ENCODE measurements at places on chromosomes 1 and 21. TPM values are rescaled to one million over a fixed set of nuclear protein-coding genes. Genes with fewer than 3 reads are reported as not detected.

The PGLYRP4 gene
- not detected for total RNA-seq

The LPAR3 gene
- total RNA-seq: not detected

The NEK7 gene
- total RNA-seq: 110 TPM

The DHX9 gene
- total RNA-seq: 184 TPM

The TNFAIP8L2 gene
- not detected for total RNA-seq

The CACHD1 gene
- total RNA-seq: 1.0 TPM

The LCE5A gene
- not detected for total RNA-seq

The TAS1R1 gene
- total RNA-seq: not detected

The PDPN gene
- 0.38 TPM for total RNA-seq

The SLC22A15 gene
- 0.47 TPM for total RNA-seq

The SPTA1 gene
- under 0.01 TPM for total RNA-seq

The DMBX1 gene
- not detected for total RNA-seq

The ATP6V1G3 gene
- total RNA-seq: not detected

The DEPDC1 gene
- 5.6 TPM for total RNA-seq

The C1orf21 gene
- total RNA-seq: 10.4 TPM

The SPATA45 gene
- total RNA-seq: not detected

The A3GALT2 gene
- 0.09 TPM for total RNA-seq

The RGS7 gene
- 0.19 TPM for total RNA-seq

The COP1 gene
- total RNA-seq: 58.5 TPM

The DFFA gene
- total RNA-seq: 69.6 TPM

The LMX1A gene
- total RNA-seq: not detected

The PHLDA3 gene
- total RNA-seq: 50.0 TPM

The OR2L13 gene
- total RNA-seq: not detected

The CYP4B1 gene
- not detected for total RNA-seq

The OR10Z1 gene
- not detected for total RNA-seq

The RBM34 gene
- total RNA-seq: 60.3 TPM

The ANKRD34A gene
- 0.28 TPM for total RNA-seq

The DMRTA2 gene
- not detected for total RNA-seq

The DVL1 gene
- total RNA-seq: 41.9 TPM

The ZNF670 gene
- 4.5 TPM for total RNA-seq

The KLF17 gene
- total RNA-seq: not detected

The C1orf87 gene
- not detected for total RNA-seq

The CHODL gene
- not detected for total RNA-seq

The TRIM45 gene
- 1.3 TPM for total RNA-seq

The KCNA2 gene
- total RNA-seq: not detected

The VAV3 gene
- total RNA-seq: 0.38 TPM

The RASAL2 gene
- 11.1 TPM for total RNA-seq

The KRTAP19-3 gene
- total RNA-seq: not detected

The INKA2 gene
- 6.3 TPM for total RNA-seq

The PEAR1 gene
- total RNA-seq: 23.2 TPM

The DCST1 gene
- total RNA-seq: not detected

The S100A14 gene
- not detected for total RNA-seq

The TACSTD2 gene
- 0.18 TPM for total RNA-seq

The TMEM35B gene
- 14.6 TPM for total RNA-seq

The CR1L gene
- not detected for total RNA-seq

Data from endothelial cell of coronary artery (primary cell).